ENCODE measurements at places on chromosomes 6 and 20.

DNA sequence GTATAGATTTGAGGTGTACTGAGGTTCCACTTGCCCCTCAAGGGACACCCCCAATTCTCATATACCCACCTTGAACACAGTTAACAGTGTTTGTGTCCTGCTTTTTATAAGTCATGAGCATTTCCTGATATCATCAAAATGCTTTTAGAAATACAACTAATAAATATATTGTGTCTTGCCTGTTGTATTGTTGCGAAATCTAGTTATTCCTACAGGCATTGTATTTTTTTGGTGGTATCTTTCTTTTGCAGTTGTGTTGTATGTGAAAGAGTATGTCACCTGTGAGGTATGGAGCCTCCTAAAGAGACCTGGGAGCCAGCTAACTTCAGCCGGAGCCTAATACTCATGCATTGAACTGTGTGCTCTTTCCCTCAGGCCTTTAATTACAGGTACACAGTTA is 40.7 kb downstream of the CDYL start:
- no peak for DNase-seq

DNA sequence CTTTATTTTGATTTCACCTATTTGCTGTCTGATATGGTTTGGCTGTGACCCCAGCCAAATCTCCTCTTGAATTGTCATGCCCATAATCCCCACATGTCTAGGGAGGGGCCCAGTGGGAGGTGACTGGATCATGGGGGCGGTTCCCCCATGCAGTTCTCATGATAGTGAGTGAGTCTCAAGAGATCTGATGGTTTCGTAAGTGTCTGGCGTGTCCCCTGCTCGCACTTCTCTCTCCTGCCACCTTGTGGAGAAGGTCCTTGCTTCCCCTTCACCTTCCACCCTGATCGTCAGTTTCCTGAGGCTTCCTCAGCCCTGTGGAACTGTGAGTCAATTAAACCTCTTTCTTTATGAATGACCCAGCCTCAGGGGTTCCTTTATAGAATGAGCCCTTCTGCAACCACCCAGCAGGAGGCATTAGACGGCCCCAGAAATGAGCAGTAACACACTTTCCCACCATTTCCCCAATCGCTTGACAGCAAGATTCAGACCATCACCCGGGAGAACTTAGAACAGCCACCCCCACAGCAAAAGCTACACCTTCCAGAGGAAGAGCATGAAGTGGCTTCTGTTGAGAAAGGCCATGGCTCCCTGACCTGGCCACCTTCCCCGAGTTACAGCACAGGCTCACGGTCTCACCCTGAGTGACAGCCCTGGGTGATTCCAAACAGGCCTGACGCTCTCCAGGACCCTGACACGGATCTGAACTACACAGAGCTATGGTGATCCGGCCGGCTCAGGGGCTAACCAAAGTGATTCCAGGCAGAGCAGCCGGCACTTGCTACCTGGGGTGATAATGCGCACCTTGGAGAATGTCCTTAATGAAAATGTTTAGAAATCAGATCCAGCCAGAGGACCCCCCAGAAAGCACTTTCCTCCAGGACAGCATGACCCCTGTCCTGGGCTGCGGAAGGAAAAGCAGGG is 131.2 kb upstream of the CDH4 start:
- DNase-seq = peak; percentile 75

- no peak for DNase-seq
These were observed at the start of gene HLA-DOB for GRCh38 chr6:32816746-32817204. HLA-DOB (minus strand) TSS chr6:32817002; CDS start chr6:32816951, 51 bp downstream.

- no peak for DNase-seq
These were observed 6.8 kb upstream of the TULP1 start for GRCh38 chr6:35519313-35520015.

Measured in hematopoietic multipotent progenitor cell (in vitro differentiated cells).